ENCODE measurements at places on chromosomes 3 and 15.

DNA sequence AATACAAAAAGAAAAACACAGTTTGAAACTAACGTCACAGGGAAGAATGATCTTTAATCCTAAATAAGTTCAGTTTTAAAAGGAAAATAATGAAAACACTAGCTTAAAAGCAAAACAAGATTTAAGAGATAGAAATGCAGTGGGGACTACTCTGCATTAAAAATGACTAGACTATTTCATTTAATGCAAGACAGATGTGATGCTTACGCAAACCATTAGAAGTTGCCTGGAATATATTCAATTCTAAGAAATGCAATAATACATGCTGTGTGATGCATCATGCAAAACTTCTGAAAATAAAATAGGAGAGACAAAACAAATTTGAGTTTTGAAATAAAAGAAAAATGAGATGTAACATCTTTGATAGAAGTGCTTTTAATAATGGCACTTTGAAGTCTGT is 97.6 kb upstream of the STRIT1 start:
- no peak for DNase-seq

- DNase-seq, result no peak
Measured at GRCh38 chr15:85008474-85009260, 27.0 kb downstream of the PDE8A start.

- DNase-seq, result no peak
Measured at GRCh38 chr15:60421544-60421943, 23.8 kb upstream of the ANXA2 start.

- no peak for DNase-seq
Measured at GRCh38 chr3:108021533-108021932, 69.3 kb downstream of the CD47 start.

- no peak for DNase-seq
Measured at GRCh38 chr3:94323596-94323995, 260.7 kb downstream of the NSUN3 start.

- no peak for DNase-seq
Measured at GRCh38 chr3:23262766-23263165, 59.6 kb downstream of the UBE2E2 start.

DNA sequence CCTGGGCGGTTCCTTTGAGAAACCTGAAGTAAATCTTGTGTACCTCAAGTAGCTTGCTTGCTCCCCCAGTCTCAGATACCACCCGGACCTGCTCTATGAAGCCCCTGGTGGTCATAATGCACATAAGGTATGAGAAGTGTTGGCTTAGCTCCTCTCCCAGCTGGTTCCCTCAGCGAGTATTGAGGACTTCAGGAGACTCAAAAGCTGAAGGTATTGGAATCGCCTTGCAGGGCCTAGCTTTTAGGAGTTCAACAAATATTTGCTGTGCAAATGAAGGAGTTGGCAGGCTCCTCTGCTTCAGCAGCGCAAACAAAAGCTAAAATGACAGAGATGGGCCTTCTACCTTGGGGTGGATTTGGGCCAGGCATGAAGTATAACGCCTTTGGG is 1.7 kb downstream of the CMTM8 start:
- DNase-seq, result peak; percentile 8

- no peak for DNase-seq
Measured at GRCh38 chr3:31754575-31755278, 222.0 kb downstream of the STT3B start.

GRCh38 chr15:75452364-75452864 is 924 bp upstream of the SIN3A start:
- DNase-seq, result peak; percentile 25

- no peak for DNase-seq
Measured at GRCh38 chr3:69460034-69460433, 74.1 kb upstream of the FRMD4B start.

GRCh38 chr15:88894348-88894818 is 961 bp downstream of the HAPLN3 start:
- peak; percentile 67 for DNase-seq

DNA sequence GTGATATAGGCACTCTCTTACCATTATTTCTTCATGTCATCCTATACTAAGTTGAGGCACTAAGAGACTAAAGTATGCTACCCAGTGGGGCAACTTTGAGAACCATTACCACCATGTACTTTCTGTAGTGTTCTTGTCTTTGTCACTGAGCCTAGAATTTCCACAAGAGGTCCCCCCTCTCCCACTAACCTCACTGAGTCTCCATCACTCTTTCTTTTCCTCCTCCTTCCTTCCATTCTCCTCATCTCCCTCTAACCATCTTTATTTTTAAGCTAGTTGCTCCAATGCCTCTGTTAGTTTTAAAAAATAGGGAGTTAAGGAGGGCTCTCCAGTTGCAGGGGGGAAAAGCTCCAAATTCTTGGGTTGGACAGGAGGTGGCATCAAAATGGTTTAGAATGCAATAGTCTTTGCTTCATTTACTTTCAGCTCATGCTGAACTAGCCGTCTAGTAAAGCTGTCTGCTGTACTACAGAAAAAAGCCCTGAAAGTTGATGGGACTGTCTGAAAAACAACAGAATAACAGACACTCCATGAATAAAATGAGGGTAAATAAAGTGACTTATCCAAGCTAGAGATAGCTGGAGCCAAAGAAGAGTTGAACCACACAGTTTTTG is 85.1 kb upstream of the MYRIP start:
- no peak for DNase-seq

DNA sequence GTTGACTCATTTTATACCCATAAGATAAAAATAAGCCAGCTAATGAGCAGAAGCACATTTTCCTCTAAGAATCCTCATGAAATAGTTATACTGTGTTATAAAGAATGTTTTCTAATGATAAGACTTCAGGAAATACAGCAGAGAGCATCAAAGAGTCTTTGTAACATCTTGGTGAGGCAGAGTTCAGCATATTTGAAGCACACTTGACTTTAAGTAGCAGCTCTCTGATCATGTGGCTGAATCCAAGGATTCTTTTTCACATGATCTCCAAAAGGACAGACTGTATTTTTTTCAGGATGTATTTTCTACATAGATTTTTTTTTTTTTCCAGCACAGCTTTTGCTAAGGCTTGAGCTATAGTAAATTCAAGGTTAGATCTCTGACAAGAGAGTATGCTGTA is 195.1 kb downstream of the SI start:
- DNase-seq, result no peak

DNA sequence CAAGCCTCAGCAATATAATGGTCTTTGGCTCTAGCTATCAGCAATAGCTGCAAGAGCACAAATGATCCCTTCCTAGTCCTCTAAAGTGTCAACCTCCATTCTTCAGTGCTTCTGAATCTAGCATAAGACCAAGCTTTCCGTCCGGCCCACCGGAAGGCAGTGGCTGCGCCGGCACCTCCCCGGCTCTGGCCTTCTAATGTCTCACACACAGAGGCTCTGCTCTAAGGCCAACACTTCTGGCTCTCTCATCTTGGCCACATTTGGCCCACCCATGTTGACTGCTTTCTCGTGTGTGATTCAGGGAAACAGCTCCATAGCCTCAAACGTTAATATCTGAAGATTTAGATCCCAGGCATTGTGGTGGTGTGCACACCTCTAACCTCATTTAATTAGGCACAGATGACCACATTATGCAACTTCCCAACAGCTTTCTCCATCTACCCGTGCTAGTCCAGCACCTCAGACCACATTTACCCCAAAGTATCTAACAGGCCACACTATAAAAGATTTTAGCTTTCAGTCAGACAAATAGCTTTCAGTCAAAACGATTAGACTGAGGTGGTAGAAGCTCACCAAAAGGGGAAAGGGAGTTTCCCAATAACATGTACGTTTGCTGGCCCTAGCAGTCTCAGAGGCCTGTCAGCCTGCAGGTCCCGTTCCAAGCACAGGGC is 19.3 kb downstream of the SLC51A start:
- DNase-seq, result no peak

- DNase-seq, result no peak
Measured at GRCh38 chr3:73451301-73451944, 173.3 kb downstream of the PDZRN3 start.

DNA sequence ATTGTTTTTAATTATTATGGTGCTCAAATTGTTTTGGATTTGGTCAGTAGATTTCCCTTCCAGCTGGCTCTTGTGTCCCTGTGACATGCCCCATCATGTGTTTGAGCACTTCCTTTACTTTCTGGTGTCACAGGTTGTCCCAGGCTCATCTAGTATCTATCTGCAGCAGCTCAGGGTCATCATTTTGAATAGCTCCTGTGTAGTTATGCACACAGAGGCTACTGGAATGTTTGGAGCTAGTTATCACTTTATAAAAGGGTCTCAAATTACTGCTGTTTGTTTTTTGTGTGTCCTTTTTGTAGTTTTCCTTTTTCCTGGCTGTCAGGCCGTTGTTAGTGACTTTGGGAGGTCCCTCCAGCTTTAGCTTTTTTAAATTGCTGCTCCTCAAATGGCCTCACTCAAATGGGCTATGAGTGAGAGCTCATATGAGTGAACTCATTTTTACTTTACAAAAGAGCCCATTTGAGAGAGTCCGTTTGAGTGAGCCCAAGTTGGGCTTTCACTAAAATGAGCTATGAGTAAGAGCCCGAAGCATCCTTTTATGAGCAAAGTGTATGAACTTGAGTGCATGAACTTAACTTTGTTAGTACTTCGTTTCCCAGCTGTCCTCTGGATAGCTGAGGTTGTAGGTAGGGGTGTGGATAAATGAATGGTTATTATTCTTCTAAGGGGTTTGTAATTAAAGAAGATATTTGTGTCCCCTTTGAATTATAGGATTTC is 43.8 kb downstream of the SQOR start:
- DNase-seq, result no peak

DNA sequence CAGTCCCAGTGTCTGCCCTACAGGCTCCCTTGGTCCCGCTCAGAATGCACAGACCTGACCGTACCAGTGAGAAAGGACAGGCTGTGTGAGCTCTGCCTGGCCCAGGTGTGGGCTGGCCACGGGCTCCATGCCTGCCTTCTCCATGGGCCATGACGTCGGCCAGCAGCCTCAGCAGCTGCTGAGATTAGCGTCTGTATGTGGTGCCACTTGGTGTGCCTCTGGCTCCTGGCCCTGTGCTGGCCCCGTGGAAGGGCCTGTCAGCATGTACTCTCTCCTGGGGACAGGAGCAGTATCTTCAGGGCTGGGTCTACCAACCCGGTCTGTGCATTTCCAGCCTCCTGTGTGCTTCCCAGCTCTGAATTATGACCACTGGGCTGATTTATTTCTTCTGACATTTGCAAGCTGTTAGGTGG is 25.7 kb downstream of the KLF13 start:
- DNase-seq, result no peak

GRCh38 chr3:194336601-194337355 is 14.3 kb downstream of the CPN2 start:
- DNase-seq, result no peak

GRCh38 chr15:50280271-50280670 is 14.7 kb upstream of the HDC start:
- no peak for DNase-seq

GRCh38 chr3:197355713-197356112 is 57.3 kb upstream of the DLG1 start:
- no peak for DNase-seq

DNA sequence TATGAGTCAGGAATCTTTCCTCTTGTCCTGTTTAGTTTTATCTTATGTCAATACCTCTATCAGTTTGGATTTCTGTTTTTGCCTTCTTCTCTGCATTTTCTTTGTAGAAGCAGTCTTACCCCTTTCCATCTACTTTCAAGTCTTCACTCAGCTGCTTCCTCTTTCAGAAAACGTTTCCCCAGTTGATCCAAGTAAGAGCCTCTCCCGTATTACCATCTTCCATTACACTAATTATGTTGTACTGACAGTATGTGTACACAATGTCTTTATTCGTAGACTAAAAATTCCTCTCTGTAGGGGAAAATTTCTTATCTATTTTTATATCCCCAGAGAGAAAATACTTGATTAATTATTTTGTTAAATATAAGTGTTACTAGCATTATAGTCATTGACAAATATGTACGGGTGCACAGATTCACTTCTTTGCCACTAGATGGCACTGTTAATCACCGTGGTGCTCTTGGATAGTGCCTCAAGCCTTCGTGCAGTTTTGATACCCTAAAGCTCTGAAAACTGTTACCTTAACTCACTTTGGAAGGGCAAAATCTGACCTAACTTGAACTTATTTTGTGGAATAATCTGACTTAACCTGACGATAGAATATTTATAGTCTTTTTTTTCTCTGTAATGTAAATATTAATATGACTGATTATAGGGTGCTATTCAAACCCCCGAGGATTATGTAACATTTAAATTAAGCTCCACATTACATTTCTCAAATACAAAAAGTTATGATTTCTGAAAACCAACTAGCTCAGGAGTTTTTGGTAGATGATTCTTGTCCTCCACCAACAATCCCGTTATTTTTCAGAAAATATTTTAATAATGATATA is 74.2 kb upstream of the POU1F1 start:
- DNase-seq, result no peak

- DNase-seq, result no peak
Measured at GRCh38 chr3:46127503-46127902, 80.6 kb downstream of the CCR1 start.

DNA sequence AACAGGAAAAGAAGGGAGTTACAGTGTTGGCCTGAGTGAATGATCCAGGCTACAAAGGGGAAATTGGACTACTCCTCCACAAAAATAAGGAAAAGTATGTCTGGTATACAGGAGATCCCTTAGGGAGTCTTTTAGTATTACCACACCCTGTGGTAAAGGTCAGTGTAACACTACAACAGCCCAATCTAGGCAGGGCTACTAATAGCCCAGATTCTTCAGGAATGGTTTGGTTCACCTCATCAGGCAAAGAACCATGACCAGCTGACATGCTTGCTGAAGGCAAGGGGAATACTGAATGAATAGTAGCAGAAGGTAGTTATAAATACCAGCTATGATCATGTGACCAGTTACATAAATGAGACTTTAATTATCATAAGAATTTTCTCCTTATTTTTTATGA is 372.6 kb upstream of the ATP11B start:
- DNase-seq, result no peak

DNA sequence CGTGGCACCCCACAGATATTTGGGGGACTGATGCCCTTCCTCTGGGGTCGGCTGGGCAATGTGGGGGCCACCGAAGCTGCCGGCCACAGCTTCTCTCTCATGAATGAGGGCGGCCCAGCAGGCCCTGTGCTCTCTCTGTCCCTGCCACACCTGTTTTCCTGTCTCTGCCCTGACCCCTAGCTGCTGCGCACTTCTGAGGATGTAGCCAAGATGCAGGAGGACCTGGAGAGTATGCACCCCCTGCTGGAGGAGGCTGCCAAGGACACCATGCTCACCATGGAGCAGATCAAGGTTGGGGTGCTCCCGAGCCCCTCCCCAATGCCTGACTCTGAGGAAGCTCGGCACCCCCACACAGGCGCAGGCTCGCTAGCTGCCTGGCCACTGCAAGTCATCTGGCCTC is 59.7 kb downstream of the SEMA3G start:
- no peak for DNase-seq

- DNase-seq, result no peak
Measured at GRCh38 chr15:27679731-27680471, 419.2 kb downstream of the OCA2 start.

GRCh38 chr3:161069511-161070251 is 35.5 kb downstream of the B3GALNT1 start:
- no peak for DNase-seq

DNA sequence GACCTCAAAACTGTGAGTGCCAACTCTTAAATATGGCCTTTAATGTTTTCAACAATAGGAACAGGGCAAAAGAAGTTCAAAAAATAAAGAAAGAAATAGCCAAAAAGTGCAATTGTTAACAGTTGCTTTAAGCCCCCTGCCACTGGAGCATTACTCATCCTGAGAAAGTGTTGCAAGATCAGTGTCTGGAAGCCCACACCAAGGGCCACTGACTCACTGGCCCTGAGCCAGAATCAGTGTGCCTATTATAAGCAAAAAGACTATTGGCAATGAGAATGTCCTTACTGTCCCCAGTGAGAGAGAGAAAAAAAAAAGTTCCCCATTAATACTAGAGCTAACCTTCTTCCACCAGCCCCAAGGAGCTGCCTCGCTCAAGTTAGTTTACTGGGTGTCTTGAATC is 480.1 kb upstream of the ZNF385D start:
- no peak for DNase-seq

GRCh38 chr15:55513152-55513551 is 5.1 kb upstream of the DNAAF4 start:
- DNase-seq, result no peak
